HepG2 (cell line): ENCODE measurements at places on chromosomes 3 and 15.

DNA sequence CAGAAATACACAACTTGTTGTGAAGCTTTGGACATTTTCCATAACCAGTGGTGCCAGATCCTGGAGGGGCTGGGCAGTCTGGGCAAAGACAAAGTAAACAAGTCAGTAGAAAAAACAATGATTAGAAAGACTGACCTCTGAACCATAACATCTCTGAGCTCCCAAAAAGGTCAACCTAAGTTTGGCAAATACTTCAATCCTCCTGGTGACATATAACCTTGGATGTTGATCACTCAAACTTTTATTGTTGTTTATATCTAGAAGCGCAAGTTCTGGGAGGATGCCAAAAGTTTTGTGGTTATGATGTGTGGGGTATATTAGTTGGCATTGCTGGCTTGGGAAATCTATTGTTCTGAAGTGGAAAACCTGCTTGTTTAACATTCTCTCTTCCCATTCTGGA lies 257.7 kb downstream of the DIPK2A start:
- DNase-seq = peak; percentile 6

GRCh38 chr3:27907148-27907547 lies 185.0 kb upstream of the EOMES start:
- DNase-seq = no peak

DNA sequence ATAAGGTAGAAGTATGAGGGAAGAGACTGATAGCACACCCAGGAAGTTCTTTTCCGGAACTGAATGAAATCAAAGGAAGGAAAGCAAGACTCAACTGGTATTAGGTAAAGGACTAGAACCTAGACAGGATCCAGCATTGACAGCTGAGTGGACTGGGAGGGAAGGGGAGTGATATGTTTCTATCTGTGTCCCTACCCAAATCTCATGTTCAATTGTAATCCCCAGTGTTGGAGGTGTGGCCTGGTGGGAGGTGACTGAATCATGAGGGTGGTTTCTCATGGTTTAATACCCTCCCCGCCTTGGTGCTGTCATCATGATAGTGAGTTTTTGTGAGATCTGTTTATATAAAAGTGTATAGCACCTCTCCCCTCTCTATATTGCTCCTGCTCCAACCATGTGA lies 415.9 kb upstream of the KCNMB2 start:
- no peak for DNase-seq

DNA sequence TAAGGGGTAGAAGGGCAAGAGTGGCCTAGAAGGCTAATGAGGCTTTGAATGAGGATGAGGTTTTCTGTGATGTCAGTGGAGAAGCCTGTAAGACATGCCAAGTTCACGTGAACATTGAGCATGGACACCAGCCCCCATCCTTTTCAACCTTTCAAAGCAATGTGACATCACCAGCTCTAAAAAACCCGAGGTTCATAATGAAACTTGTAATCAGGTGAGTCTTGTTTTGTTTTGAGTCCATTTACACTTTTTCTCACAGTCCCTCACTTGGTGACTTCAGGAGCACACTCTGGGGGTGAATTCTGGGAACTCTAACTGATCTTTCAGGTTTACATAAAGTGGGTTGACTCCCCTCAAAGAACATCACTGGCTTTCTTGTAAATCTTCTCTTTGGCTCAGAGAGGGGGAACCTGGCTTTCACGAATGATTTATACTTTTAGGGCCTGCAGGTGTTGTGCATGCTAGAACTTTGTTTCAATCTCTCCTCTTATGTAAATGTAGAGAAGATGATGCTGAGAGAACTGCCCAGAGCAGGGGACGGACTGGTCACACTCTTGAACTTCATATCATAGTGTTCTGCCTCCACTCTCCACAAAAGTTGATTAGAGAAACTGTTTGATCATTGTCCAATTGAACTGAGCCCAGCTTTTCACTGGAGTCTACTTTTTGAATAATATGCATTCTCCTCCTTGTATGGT lies 224.7 kb upstream of the SATB1 start:
- no peak for DNase-seq

GRCh38 chr3:120688121-120688520 lies 6.1 kb upstream of the HGD start:
- DNase-seq = no peak

GRCh38 chr3:58299839-58300516 lies 6.1 kb upstream of the RPP14 start:
- DNase-seq = peak; percentile 25

DNA sequence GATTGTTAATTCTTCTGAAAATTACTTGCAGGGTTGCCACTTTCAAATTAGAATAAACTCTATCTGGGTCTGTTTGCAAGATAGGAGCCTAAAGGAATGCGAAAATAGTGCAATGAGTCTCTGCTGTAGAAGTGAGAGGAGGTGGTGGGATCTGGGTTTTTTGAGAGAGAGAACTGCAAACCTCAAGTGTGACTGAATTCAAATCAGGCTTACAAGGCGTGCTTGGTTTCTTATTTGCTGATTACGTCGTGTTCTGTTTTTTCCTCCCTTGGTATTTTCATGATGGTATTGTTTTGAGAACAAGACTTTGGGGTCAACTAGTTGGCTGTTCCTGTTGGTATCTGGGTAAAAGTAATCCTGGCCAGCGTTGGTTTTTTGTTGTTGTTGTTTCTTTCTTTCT lies 490.9 kb upstream of the CFAP20DC start:
- no peak for DNase-seq

DNA sequence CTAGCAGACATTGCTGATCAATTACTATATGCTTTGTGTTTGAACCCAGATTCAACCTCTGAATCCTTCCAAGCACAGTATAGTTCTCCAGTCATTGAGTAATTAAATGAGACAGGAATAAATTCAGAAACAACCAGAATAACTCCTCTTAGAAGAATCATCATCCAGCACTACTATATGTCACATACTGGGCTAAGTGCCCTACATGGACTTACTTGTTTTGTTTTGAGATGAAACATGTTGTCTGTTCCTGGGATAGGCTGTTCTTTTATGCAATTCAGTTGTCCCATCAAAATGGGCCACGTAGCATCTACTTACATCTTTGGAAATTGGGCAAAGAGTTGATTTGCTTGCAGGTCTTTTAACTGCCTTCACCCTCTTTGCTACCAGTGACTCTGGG lies 365.5 kb upstream of the SUCLG2 start:
- no peak for DNase-seq

GRCh38 chr3:79480746-79481145 lies 287.1 kb downstream of the ROBO1 start:
- DNase-seq = no peak

GRCh38 chr3:74057169-74057568 lies 432.4 kb upstream of the PDZRN3 start:
- DNase-seq = no peak

DNA sequence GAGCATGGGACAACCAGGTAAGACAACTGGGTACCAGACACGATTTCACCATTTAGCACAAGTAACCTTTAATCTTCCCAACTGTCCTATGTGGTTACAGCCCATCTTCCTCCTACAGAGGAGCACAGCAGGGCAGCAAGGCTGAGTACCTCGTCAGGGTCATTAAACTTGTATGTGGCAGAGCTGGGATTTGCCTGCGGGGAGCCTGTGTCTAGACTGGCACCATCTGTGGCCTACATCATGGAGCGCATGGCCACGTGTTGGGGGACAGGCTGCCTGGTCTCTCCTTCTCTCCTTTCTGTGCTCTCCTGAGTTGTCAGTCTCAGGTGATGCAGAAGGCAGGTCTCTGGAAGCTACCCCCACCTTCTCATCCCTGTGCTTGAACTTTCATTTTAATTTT lies 32.2 kb downstream of the GOLGA6A start:
- no peak for DNase-seq

DNA sequence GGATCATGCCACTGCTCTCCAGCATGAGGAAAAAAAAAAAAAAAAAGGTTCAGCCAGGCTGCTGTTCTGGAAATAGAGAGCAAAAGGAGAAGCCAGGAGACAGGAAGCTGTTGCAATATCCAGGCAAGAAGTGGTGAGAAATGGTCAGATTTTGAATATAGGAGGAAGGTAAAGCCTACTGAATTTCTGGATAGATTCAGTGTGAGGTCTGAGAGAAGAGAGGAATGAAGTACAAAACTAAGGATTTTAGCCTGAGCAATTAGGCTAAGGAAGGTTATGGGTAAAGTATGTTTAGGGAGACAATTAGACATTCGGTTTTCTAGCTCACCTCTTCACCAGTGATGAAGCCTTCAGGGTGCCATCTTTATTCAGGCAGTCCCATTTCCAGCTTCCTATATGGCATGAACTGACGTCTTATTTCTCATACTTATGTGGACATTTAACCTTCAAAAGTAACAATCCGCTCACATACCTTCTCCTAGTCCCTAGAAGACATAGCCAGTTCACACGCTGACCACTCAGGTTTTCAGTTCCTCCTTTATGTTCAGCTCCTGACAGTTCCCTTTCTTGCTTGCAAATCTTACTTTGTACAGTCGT lies 57.2 kb downstream of the KIF9 start:
- no peak for DNase-seq
